ENCODE measurements at places on chromosomes 5 and 9.

GRCh38 chr5:91111473-91112238, 271.5 kb downstream of the ARRDC3 start:
- DNase-seq: no peak

GRCh38 chr5:30838936-30839496, 354.5 kb upstream of the CDH6 start:
- no peak for DNase-seq

- no peak for DNase-seq
Observed at GRCh38 chr5:151775025-151775606, 3.4 kb downstream of the G3BP1 start.

GRCh38 chr5:9956725-9957124, 293.0 kb downstream of the ATPSCKMT start:
- DNase-seq: no peak

DNA sequence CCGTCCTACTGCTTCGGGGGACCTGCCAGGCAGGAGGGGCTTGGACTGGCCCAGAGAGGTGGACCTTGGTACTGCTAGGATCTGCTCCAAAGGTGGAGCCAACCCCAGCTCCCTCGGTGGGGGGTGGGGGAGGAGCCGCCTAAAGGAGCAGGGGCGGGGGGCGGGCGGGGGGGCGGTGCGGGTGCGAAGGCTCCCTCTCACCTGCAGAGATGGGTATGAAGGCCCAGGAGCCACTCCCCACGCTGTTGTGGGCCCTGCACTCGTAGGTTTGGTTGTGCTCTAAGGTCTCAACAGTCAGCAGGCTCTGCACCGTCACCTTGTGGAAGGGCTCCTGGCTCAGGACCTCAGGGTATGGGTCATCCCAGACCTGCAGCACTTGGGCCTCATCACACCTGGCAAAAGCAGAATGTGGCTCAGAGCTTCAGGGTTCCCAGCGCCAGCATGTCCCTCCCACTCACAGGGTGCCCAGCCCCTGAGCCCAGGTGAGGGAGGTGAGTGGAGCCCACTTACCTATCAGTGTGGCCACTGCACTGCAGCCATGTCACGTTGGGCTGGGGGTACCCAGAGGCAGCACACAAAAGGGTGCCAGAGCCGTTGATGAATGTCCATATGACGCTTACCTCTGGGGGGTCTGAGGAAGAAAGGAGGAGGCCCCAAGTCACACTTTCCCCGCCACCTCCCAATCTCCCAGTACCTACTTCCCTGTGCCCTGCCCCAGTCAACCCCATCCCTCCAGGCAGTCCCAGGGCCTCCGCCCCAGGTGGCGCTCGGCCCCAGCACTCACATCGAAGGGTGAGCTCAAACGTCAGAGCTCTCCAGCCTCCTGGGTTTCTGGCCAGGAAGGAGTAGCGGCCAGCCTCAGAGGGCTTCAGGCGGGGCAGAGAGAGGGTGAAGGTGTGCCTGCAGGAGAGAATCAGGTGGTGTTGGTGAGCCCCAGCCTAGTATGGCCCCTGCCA, 16.4 kb downstream of the CSF1R start:
- DNase-seq: no peak

DNA sequence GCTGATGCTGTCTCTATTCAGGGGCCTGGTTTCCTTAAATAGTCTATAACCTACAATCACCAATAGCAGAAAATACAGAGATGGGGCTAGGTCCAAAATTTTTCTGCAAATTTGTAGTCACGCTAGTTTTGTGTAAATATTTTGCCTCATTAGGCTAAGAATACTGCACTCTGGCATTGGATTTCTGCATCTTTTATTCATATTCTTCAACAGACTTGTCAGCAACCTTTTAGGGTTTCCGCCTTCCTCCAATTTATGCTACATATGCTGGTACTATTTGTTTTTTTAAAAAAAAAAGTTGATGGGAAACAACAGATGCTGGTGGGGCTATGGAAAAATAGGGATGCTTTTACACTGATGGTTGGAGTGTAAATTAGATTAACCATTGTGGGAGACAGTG, 202.3 kb downstream of the GABRB2 start:
- DNase-seq: no peak

DNA sequence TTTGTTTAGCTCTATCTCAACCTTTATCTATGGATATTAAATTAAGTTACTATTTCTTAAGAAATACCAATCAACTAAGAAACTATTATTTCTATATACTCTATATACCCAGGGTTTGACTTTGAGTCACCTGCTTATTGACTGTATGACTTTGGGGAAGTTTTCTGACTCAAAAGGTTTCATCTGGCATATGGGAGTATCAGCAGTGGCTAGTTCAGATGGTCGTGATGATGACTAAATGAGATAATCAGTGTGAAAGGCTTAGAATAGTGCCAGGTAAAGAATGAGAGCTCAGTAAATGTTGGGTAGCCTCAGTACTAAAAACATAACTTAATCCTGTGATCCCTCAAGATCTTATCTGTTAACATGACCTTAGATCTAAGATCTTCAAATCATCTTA, 179.7 kb upstream of the ISL1 start:
- DNase-seq: no peak

DNA sequence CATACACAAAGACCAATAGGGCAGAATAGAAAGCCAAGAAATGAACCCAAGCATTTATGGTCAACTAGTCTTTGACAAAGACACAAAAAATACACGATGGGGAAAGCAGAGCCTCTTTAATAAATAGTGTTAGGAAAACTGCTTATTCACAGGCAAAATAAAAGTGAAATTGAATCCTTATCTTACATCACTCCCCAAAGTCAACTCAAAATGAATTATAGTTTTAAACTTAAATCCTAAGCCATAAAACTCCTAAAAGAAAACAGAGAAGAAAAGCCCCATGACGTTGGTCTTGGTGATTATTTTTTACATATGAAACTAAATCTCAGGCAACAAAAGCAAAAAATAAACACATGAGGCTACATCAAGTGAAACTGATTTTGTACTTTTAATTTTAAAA, 46.8 kb downstream of the CHSY3 start:
- no peak for DNase-seq

DNA sequence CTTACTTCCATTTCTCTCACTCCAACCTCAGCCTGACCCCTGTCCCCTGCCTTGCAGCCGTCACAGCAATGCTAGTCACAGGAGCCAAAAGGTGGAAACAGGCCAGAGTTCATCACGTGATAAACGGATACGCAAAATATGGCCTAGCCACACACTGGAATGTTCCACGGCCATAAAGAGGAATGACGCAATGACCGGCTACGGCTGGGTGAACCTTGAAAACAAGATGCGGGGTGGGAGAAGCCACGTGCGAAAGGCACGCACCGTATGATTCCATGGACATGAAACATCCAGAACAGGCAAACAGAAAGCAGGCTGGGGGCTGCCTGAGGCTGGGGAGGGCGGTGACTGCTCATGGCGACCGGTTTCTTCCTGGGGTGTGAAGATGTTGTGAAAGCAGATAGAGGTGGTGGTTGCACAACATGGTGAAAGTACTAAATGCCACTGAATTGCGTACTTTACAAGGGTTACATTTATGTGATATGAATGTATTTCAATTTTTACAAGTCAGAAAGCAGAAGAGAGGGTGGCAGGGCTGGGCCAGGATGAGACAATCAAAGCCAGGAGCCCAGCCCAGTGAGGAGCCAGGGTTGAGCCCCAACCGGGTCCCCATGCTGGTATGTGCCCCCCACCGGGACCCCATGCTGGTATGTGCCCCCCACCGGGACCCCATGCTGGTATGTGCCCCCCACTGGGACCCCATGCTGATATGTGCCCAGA, 117.8 kb upstream of the SARDH start:
- no peak for DNase-seq

- no peak for DNase-seq
Observed at GRCh38 chr5:173549644-173550043, 66.8 kb downstream of the BOD1 start.

- DNase-seq: no peak
Observed at GRCh38 chr9:127417131-127418036, 6.8 kb upstream of the ZNF79 start.

GRCh38 chr5:96855031-96855872, 21.0 kb upstream of the ERAP2 start:
- no peak for DNase-seq

DNA sequence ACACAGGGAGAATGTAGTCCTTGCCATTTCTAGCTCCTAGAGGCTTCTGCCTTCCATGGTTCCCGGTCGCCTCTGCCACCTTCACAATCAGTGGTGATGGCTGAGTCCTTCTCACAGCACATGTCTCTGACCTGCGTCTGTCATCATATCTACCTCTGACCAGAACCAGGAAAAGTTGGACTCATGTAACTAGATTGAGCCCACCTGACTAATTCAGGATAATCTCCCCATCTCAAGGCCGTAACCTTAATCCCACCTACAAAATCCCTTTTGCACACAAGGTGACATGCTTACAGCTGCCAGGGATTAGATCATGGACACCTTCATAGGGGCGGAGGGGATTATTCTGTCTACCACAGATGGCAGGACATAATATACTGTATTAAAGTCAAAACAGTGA, 375.6 kb downstream of the ICE1 start:
- DNase-seq: no peak

- no peak for DNase-seq
Observed at GRCh38 chr5:133236976-133237375, 185.2 kb downstream of the HSPA4 start.

- DNase-seq: no peak
Observed at GRCh38 chr9:90092508-90092907, 487.7 kb downstream of the GADD45G start.
